T-helper 1 cell (primary cell): ENCODE measurements at places on chromosomes 3 and 15.

GRCh38 chr3:23712656-23713559 is 92.8 kb upstream of the UBE2E1 start:
- no peak for DNase-seq

GRCh38 chr3:120049072-120049471 is 45.2 kb downstream of the GSK3B start:
- no peak for DNase-seq

DNA sequence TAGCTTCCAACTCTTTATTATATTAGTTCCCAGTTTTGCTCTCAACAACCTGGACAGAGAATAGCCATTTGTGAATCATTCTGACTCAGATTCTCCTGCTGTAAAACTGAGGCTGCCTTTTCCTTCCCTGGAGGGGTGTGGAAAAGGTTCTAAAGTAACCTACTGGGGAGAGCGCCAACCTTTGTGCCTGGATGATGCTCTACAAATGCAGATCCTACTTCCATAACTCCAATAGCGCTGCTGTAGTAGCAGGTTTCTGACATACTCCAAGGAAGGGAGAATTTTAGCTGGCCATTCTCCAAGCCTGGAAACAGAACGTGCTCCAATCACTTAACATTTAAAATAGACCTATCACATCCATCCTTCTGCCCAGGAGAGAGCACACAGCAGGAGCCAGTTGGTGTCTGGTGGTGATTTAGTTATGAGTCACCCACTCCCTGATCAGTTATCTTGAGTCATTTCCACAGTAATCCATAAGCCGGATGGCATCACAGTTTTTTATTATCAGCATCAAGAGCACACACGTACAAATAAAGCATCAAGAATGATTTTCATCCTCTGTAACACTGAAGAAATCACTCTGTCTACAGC is 38.3 kb downstream of the MYH15 start:
- no peak for DNase-seq

- DNase-seq: no peak
These were observed 103.9 kb upstream of the UBP1 start for GRCh38 chr3:33544126-33544525.

DNA sequence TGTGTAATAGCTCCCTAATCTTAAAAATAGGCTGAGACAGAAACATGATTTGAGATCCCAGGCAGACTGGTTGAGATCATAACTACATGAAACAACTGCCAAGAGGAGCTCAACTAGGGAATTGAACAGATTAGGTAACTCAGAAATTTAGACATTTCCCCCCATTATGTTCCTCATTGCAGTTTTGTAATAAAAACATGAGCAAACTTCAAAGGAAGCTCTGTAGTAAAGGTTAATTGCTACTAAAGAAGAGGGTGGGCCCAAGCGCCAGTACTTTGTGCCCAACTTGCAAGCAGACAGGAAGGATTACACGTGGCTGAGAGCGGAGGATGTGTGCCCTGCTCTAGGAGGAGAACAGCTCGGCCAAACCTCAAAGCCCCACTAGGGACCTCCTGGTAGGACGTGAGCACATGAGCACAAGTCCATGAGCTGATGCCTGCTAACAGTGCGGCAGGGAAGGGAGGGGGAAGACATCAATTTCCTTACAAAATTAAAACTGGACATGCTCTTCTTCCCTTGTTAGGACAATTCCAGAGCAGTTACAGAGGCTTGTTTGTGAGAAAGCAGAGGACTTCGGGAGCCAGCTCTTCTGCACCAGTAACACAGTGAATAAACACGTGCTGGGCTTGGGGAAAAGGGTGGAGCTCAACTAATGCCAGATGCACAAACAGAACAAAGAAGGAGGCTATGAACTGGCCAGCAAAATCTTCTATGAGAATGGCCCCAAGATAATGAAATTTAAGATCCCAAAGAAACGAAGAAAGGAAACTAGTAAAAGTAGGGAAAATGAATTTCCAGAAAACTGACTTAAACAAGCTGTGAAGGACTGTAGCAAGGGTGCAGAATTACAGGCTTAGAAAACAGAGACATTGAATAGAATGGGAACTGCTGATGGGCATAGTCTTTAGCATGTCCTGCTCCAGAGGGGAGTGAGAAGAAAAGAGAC is 275.5 kb downstream of the MECOM start:
- DNase-seq: no peak

GRCh38 chr15:34753236-34753894 is 1.4 kb downstream of the GJD2 start:
- DNase-seq: no peak

- DNase-seq: no peak
These were observed 34.2 kb downstream of the SEMA5B start for GRCh38 chr3:122993124-122993978.

- DNase-seq: no peak
These were observed 5.2 kb upstream of the SPINK8 start for GRCh38 chr3:48338635-48339034.

DNA sequence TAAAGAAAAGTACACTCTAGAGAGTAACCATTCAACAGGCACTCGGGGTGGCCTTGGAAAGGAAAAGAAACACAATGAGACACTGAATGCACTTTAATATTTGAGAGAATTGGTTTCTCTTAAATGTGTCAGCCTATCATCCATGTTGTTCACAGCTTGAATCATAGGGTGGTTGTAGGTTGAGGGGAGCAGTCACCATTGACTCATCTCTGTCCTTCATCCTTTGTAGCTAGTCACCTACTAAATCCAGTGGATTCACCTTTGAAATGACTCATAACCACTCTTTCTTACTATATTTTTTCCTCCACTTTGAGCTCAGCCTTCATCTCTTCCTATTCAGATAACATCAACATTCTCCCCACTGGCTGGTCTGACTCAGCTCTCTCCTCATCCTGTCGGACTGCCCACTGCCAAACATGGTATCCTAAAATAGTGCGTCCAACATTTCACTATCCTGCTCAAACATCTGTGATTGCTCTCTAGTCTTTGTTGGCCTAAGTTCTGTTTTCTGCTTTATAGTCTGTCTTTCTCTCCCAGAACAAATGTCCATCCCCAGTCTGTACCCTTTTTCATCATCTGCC is 182.7 kb upstream of the GADL1 start:
- no peak for DNase-seq

- no peak for DNase-seq
These were observed 81.0 kb upstream of the TNIK start for GRCh38 chr3:171541181-171541580.

GRCh38 chr3:133171831-133172230 is 133.6 kb downstream of the TMEM108 start:
- no peak for DNase-seq

DNA sequence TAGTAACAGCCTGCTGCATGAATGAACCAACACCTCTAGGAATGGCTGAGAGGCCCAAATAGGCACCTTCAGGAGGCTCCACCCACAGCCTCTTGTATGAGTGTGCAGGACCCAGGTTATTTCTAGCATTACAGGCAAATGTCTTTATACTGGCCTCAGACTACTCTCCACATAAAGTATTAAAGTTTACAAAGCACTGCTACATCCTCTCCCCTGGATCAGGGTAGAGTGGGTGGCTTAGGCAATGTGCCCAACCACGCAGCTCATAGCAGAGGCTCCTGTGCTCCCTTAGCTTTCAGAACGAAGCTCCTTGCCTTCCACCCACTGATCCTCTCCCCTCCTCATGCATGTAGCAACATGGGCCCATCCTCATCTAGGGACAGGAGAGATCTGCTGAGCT is 16.3 kb downstream of the TMEM43 start:
- DNase-seq: no peak

GRCh38 chr3:81716870-81717509 is 44.5 kb downstream of the GBE1 start:
- DNase-seq: no peak

- DNase-seq: no peak
These were observed 56.4 kb downstream of the TPRA1 start for GRCh38 chr3:127534161-127534451.

DNA sequence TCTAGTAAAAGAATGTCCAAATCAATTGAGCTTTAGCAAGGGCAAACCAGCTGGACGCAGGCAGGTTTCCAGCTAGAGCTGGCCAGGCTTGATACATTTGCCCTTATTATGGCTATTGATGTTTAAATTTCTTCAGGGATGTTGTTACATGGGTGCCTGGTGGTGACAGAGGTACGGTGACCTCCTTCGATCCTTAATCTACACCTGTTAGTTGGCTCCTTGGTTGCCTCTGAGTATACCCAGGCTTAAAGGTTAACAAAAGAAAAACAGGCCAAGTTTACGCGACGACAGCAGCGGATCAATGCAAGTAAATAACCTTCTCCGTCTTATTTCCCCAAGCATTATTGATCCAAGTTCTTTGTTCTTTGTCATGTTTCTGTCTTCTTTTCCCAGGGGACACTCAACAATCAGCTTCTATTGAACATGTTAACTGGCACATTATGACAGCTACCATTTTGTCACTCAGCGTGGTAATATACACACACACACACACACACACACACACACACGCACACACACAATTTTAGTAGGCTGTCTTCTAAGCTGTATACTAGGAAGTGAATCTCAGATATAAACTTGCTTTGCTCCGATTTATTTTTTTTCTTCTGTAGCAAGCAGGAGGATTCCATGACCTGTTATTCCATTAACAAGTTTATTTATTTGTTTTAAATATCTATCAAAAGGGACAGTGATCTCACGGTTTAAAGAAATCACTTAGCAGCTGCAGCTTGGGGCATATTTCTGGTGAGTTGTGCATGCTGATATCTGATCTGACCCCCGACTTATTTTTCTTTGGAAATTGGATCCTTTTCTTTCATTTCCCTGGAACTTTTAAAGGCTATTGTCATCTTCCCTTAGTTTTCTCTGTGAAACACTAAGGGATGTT is 844.7 kb downstream of the MCTP2 start:
- DNase-seq: no peak

DNA sequence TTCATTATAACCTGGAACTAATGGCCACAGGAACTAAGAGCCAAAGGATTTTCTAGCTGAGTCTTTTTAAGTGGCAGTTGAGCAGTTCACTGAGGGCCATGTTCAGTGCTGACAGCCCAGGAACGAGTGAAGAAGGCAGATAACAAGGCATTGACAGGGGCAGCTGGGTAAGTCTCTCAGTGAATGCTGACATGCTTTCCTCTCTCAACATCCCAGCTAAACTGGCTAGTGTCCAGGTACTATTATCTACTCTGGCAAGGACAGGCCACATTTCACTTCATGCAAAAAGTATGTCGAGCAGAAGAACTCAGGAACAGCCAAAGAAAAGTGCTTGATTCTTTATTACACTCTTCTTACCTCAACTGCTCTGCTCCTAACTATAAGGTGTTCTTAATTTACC is 515.9 kb downstream of the NLGN1 start:
- DNase-seq: no peak

GRCh38 chr3:44098656-44099415 is 142.8 kb upstream of the TOPAZ1 start:
- DNase-seq: no peak

DNA sequence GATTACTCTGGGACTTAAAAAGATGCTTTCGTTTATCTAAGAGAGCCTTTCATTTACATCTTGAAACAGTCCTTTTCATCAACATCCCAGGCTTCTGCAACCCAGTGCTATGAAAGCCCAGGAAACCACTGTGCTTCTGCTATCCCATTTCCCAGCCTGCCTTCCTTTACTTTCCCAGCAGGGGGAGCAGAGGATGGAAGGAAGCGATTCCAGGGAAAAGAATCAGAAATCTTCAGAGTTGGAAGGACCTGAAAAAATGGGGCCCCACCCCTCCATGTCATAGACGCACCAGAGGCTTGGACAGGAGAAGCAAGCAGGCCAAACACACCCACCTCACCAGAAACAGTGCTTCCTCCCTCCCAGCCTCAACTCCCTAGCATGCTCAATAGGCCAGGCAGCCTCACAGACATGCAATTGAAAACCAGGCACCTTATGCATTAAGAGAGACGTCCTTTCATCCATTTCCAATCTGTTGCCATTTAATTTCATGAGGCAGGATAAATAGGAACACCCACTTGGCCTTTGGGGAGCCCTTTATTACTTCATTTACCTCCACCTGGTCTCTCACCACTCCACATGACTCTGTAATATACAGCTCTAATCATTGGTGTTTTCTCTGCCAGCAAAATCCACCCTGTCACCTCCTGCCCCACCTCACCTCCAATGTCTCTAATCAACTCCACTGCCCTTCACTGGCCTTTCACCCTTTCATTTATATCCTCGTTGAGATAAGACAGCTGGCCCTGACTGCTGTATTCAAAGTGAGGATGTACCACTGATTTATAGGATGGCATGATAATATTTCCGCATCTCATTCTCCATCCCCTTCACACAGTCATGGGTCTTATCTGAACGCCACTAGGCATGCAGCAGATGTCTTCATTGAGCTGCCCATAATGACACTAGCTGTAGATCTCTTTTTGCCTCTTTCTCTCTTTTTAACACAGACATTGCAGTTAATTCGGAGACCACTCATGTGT is 583.9 kb downstream of the NTRK3 start:
- no peak for DNase-seq

- DNase-seq: no peak
These were observed 17.9 kb downstream of the GRIP2 start for GRCh38 chr3:14522129-14522691.

GRCh38 chr3:114506591-114507300 is 212.9 kb downstream of the TIGIT start:
- DNase-seq: no peak

DNA sequence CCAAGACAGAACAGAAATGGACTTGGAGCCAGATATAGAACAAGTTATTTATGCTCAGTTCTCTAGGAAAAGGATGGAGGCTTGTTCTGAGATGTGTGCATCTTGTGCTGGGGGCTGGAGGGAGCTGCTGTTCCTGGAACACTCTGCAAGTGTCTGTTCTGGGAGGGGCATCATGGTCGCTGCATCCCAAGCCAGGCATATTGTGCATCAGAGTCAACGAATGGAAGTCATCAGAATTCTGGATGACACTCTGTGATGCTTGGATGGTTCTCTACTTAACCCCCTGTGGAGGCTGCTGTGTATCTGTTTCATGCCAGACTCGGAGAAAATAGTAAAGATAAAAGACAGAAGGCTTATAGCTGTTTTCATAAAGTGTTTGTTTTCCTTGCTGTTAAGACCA is 34.7 kb downstream of the RPL22L1 start:
- no peak for DNase-seq

DNA sequence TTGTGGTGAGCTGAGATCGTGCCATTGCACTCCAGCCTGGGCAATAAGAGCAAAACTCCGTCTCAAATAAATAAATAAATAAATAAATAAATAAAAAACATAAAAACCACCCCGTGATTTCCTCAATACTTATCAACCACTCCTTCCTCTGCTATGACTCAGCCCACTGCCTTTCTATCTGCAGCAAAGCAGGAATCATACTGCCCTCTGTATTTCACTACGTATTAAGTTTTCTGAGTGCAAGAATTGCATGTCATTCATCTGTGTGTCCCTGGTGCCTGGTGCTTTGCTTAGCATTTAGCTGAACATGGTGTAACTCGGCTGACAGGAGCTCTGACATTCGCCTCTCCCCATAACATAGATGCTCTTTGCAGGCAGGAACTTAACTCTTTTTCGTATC is 7.1 kb downstream of the LSG1 start:
- no peak for DNase-seq

DNA sequence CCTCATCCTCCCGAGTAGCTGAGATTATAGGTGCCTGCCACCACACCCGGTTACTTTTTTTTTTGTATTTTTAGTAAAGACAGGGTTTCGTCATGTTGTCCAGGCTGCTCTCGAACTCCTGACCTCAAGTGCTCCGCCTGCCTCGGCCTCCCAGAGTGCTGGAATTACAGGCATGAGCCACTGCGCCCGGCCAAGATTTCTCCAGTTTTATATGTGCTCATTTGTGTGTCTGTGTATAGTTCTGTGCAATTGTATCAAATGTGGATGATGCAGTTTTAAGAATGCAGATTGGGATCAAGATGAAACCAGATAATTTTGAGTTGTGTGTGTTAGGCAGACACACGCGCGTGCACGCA is 68.3 kb downstream of the SLCO3A1 start:
- DNase-seq: no peak

GRCh38 chr3:154095832-154096421 is 25.3 kb upstream of the ARHGEF26 start:
- no peak for DNase-seq
